Hematopoietic multipotent progenitor cell (in vitro differentiated cells): ENCODE measurements at places on chromosomes 16 and 17.

- no peak for DNase-seq
These were observed 903.9 kb downstream of the CDH11 start for GRCh38 chr16:64217789-64218535.

DNA sequence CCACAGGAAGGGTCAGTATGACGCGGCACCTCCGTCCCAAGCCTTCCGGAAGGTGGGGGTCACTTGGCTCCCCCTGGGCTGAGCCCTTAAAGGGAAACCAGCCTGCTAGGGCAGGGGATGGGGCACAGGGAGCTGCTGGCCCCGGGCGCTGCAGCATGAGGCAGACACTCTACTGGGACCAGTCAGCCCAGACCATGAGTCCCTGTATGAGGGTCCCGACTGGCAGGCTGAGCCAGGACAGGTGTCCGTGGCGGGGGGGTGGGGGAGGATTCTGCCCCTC is 43.4 kb upstream of the ZC3H18 start:
- DNase-seq, result no peak

DNA sequence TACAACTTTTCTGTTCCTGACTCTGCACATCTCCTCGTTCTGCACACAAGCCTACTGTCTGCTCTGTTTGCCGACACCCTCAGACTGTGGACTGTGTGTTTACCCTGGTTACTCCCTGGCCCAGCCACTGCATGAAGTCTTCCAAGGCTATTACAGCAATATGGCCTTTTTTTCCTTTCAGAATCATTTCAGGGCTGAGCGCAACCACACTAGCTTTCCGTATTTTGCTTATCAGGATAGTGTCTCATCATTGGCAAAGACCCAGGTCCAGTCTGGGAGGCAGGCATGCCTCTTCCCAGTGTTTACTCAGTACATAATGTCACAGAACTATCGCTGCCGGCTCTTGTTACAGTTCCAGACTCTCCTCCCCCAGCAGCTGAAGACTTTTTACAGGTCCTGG is 10.1 kb downstream of the DNAH9 start:
- DNase-seq, result no peak

DNA sequence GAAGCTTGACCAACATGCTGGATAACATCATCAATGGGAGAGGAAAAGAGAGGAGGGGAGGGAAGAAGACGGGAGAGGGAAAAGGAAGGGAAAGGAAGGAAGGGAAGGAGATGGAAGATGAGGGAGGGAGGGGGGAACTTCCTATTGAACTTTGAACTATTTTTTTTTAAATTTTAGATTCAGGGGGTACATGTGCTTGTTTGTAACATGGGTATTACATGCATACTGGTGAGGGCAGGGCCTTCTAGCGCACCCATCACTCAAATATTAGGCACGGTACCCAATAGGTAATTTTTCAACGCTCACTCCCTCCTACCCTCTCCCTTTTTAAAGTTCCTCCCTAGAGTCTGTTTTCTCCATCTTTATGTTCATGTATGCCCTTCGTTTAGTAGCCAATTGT is 383.2 kb upstream of the XYLT1 start:
- DNase-seq, result no peak

DNA sequence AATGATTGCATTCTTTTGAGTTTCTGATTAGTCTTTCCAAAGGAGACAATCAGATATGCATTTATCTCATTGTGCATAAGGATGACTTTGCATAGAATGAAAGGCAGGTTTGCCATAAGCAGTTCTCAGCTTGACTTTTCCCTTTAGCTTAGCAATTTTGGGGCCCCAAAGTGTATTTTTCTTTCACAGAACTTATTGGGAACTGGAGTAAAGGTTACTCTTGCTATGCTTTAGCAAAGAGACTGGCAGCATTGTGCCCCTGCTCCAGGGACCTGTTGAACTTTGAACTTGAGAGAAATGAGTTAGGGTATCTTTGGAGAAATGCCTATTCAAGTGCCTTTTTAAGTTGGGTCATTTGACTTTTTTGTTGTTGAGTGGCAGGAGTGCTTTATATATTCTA is 17.0 kb downstream of the TAT start:
- no peak for DNase-seq

GRCh38 chr17:19338031-19338990 is 24.2 kb downstream of the B9D1 start:
- peak; percentile 85 for DNase-seq

GRCh38 chr16:29694384-29695195 is 15.6 kb downstream of the QPRT start:
- no peak for DNase-seq

DNA sequence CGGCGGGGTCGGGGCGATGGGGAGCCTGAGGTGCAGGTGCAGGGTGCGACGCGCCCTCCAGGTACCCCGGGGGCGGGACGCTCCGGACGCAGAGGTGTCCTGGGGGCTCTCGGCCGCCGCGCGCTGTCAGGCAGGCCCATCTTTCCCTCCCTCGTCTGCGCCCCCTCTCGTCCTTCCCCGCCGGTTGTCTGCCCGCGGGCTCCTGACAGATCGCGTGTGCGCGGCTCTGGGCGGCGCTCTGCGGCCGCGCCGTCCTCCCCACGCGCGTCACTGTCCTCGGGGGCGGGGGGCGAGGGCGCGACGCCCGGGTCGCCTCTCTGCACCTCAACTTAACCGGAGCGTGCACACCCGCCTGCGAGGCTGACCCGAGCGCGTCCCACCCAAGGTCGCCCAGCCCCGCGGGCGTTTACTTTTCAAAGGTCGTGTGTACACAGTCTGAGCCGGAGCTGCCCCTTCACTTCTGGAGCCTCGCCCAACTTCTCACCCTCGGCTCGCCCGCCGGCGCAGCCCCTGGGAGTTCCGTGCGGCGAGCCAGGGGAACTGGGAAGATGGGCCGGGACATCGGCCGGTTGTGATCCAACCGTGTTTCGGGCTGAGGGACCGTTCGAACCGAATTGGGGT is 512 bp downstream of the AKAP1 start:
- DNase-seq, result peak; percentile 70

DNA sequence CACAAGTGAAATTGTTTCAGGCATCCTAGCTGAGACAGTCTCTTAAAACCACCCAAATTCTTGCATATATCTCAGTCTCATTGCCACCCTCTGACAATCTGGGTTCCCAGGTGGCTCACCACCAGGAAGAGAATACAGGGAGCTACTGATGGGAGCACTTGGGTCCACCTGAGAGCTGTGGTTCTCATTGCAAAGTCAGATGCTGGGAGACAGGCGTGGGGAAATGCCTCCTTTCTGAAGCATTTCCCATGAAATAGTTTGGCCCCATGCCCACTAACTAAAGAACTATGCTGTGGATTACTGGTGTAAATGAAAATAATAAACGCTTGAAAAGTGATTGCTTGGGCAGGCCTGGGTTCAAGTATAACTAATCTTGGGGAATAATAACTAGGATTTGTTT is 70.3 kb downstream of the CMC2 start:
- no peak for DNase-seq

DNA sequence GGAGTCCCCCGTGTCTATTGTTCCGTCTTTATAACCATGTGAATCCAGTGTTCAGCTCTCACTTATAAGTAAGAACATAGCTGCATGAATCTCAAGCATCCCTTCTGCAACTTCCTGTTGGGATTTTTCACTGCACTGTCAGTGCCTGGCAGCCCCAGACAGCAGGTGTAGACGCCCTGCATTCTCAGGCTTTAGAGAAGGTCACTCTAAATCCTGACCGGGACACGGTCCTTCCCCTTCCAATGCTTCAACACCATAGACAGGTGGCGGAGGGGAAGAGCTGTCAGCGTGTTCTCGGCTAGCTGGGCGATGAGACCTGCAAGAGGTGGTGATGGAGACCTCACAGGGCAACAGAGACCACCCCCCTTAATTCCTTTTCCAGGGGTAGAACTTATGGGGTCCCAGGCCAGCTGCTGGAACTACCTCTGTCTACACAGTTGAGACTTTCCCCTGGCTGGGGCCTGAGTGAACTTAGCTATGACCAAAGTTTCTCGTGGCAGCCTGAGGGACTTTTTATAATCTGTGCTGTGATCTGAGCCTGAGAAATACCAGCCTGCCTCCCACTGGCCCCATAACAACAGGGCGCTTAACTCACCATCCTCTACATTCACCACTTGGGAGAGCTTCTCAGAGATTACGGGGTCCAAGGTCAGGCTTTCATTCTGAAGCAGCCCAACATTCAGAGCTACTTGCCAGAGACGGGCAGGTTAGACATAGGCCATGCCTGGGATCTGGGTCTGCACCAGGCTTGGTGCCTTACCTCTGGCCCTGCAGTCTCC is 143.2 kb upstream of the TNRC6C start:
- DNase-seq, result no peak

DNA sequence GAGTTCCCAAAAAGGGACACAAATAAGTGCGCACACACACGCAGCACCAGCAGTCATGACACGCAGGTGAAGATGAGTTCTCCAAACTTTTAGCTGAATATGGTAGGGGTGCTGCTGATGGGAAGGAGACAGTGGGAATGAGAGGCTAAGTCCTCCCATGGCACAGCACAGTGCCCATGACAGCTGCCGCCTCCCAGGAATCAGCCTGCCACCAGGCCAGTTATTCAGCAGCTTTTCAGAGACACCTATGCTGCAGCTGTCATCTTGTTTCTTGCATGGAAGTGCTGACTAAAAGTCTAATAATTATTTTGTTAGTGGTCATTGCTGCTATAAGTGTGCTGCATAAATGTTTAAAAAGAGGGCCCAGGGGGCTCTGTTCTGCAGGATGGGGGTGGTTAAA is 12.2 kb downstream of the WFIKKN2 start:
- no peak for DNase-seq

- DNase-seq, result peak; percentile 42
These were observed 42.0 kb downstream of the MGAT5B start for GRCh38 chr17:76909971-76910760.

- no peak for DNase-seq
These were observed 34.4 kb downstream of the CPD start for GRCh38 chr17:30413109-30413508.

DNA sequence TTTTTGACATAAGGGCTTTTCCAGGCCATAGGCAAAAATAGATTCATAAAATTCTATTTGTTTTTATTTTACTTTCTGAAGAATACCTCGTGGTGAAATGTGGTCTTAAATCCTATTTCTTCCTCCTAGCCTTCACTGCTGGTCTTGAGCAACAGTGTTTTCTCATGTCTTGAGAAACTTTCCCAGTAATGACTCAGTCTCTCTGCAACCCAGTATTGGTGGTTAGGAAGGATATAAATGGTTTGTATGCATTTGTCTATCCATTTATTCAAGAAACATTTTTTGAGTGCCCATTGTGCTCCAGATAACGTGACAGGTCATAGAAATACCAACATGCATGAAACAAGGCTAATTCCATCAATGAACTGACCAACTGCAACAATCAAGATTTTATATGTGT is 213.9 kb downstream of the TMEM114 start:
- no peak for DNase-seq

DNA sequence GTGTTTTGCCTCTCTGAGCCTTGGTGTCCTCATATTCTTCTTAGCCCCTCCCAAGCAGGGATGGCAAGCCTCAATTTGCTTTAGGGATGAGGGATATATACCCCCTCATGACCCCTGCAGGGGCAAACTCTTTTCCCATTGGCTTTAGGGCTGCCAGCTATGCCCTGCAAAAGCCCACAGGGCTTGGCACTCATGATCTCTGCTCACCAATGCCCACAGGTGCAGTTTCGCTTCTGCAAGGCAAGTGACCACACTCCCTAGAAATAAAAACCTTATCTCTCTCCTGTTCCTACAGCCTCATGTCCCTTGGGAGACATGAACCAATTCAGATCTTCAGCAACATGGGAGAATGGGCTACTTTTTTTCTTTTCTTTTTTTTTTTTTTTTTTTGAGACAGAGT is 8.8 kb downstream of the BEAN1 start:
- no peak for DNase-seq

- no peak for DNase-seq
These were observed 74.0 kb upstream of the HLF start for GRCh38 chr17:55190748-55191147.

DNA sequence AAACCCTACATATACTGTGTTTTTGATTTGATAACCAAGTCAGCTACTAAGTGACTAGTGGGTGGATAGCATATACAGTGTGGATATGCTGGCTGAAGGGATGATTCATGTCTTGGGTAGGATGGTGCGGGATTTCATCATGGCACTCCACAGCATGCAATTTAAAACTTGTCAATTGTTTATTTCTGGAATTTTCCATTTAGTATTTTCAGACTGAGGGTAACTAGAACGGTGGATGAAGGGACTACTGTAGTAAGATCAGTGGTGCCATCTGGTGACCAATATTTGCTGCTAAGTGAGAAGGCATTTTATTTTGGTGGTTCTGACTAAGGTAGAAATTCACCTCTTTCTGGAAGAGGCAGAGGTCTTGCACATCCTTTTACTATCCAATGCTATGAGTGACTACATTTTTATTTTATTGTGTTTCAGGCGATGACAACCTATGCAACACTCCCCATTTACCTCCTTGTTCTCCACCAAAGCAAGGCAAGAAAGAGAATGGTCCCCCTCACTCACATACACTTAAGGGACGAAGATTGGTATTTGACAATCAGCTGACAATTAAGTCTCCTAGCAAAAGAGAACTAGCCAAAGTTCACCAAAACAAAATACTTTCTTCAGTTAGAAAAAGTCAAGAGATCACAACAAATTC is 3.1 kb downstream of the CDC6 start:
- DNase-seq, result no peak

- no peak for DNase-seq
These were observed 80.9 kb upstream of the CBX4 start for GRCh38 chr17:79919862-79920720.
